ENCODE measurements at places on chromosomes 4 and X. TPM values are rescaled to one million over a fixed set of nuclear protein-coding genes. Genes with fewer than 3 reads are reported as not detected.

CLDN2 gene
- 0.10 TPM for total RNA-seq

CXCL11 gene
- total RNA-seq = not detected

APELA gene
- not detected for total RNA-seq

CSN1S1 gene
- not detected for total RNA-seq

HTN1 gene
- total RNA-seq = not detected

PPM1K gene
- total RNA-seq = 5.0 TPM

CXCL6 gene
- total RNA-seq = not detected

PROM1 gene
- not detected for total RNA-seq

GAGE12F gene
- total RNA-seq = not detected

KCNIP4 gene
- total RNA-seq = not detected

SMARCA1 gene
- total RNA-seq = 28.3 TPM

REPS2 gene
- 2.4 TPM for total RNA-seq

POU3F4 gene
- total RNA-seq = not detected

CLGN gene
- total RNA-seq = 3.6 TPM

GRCh38 chr4:1261107-1261928, 12.4 kb upstream of the CTBP1 start:
- no peak for DNase-seq

- peak; percentile 50 for DNase-seq
Measured at GRCh38 chr4:55574252-55574651, 17.8 kb downstream of the PDCL2 start.

DNA sequence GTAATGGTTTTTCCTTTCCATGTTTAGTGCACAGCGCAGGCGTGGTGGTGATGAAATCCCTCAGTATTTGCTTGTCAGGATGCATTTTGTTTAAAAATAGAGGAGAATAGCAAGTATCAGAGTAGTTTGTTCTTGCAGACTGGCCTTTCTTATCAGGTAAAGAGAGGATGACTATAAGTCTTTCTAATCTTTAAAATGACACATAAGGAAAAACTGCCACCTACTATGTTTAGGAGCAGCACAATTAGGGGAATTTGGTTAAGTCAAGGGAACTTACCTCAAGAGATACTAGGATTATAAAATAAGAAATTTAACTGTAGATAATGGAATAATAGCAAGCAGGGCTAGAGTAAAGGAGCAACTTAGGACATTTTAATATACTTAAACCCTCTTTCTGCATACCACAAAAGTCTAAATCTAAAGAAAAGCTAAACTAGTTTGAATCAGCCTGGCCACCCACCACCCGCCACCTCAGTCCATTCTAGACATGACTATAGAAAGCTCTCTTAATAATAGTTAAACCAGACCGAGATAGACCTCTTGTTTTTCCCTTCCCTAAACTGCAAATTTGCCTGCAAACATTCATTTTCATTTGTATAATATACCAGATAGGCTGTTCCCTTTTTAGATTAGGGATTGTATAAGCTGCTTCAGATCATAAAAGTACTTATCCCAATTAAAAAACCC, 62.0 kb downstream of the APOOL start:
- no peak for DNase-seq

DNA sequence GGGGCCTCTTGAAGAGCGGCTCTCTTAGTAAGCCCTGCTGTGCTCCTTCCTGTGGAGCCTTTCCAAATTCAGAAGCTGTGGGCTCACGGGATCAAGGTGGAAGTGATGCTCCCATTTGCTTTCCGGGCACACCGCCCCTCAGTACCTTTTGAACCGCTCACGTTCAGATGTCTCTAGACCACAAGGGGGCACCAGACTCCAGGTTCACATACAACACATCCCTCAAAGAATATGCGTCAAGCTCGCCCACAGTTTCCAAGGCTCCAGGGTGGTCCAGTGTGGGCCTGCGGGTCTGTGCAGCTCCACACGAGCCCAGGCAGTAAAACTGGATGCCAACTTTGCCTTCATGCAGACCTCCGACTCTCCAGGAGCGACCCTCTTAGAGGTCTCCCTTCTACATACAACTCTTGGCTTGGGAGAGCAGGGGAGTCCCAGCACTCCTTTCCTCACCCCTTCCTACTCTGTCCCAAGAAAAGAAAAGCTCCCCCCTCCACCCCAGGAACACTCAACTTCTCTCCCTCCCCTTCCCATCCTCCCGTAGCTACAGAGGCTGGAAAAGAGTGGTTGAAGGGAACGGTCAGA, 11.0 kb downstream of the SUPT20HL1 start:
- peak; percentile 26 for DNase-seq

- DNase-seq = no peak
Measured at GRCh38 chrX:85828771-85829170, 218.6 kb downstream of the CHM start.

GRCh38 chrX:17390419-17390850, 15.4 kb downstream of the NHS start:
- DNase-seq = no peak

DNA sequence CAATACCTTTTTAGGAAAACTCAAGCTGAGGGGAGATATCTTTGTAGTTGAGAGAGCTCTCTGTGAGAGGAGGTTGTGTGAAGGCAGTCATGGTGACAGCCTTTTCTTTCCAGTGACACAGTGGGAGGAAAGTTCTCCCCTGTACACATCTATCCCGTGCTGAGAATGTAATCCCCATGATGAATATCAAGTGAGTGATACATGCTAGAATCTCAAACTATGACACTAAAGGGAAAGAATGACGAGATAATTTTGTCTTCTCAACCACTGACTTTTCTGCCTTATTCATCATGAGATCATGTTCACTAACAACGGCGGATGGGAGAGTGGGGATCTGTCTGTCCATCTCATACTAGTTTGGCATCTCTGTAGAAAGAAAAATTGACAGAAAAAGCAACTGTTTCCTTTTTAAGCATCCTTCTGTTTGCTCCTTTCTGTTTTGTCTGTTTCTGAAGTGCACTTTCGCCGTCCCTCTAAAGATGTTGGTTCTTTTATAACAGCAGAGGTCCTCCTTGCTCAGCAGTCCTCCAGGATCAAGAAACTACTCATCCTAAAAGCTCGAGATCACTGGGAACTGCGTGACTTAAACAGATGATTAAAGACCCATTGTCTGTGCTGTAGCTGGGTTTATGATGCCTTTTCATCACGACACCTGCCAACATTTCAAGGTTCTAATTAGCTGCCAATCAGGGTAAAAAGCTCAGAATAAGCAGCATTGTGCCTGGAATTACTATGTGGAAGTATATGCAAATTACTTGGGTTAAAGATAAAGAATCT, 137.6 kb downstream of the DCK start:
- peak; percentile 63 for DNase-seq

DNA sequence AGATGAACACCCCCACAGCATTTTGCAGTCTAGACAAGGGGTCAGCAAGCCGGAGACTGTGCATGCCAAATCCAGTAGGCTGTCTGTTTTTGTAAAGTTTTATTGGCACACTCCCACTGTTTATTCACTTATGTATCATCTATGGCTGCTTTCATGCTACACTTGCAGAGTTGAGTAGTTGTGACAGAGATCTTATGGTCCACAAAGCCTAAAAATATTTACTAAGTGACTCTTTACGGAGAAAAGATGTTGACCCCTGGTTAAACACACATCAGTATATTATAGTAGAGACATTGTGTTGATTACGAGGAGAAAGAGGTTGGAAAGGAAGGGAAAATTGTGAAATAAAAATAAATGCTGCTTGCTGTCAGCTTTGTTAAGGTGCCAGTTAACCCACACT, 2.2 kb upstream of the LHFPL1 start:
- DNase-seq = no peak

- no peak for DNase-seq
Measured at GRCh38 chr4:185535612-185536410, 504 bp upstream of the PDLIM3 start.

GRCh38 chr4:126213996-126214395, 899.2 kb downstream of the FAT4 start:
- peak; percentile 23 for DNase-seq

GRCh38 chr4:53694666-53695065, 103.4 kb upstream of the LNX1 start:
- DNase-seq = no peak

DNA sequence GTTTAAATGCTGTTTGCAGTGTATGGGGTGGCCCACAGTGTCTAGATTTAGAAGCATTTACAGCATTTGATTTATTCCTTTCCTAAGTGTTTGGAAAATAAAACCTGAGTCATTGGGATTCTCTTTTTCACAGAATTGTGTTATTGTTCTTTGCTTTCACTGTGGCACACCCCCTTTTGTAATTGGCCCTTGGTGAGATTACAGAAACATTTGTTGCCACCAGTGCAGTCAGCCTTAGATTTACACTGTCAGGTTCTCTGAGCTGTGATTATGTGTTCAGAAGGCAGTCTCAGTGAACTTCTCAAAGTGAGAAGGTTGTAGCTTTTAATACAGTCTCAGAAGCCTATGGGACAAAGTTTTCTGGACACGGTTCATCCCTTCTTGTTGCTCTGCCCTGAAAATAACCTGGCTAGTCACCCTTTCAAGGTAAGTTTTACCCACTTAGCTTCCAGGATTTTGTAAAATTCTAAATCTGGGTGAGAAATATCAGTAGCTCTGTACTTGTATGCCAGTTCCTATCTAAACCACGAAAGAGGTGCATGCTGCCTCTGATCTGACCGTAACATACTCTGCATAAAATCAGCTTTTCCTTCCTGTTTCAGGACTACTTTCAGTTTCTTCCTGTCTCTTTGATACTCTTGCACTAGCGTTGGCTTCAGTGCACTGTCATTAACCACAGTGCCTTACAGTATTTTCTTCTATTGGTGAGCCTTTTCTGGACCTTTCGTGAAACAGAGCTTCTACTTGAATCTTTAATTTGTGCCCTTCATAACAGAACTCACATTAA, 12.6 kb downstream of the RUFY3 start:
- peak; percentile 53 for DNase-seq

DNA sequence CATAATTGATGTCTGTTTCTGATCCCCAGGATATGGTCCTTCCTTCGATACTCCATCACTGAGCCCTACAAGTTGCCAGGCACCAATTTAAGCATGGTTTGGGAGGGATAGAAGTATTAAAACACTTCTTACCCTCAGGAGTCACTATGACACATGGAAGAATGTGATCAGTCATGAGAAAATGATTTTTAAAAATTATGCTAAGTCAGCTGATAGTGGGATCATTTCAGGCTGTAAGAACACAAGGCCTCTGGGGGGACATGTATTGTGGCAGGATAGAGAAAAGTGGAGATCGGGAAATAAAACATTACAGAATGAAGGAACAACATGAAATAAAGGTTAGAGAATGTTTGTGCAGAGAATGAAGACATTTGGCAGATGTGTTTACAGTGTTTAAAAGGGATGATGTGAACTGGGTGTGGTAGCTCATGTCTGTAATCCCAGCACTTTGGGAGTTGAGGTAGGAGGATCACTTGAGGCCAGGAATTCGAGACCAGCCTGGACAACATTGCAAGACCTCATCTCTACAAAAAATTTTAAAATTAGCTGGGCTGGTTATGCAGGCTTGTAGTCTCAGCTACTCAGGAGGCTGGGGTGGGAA, 64.0 kb downstream of the ELOVL6 start:
- no peak for DNase-seq

GRCh38 chr4:87073199-87074120, 138.6 kb downstream of the AFF1 start:
- no peak for DNase-seq

DNA sequence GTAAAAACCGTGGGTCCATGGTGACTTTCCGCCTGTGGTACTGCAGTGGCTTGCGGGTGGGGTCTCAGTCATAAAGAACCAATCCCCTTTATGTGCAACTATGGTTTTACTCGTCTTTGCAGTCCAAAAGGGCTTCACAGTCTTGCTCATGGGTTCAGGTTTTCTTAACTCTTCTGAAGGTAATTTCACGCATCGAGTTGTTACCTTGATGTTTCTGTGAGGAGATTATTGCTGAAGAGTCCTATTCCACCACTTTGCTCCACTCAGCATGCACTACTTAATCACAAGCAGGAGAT, 41.5 kb downstream of the F8 start:
- DNase-seq = no peak

GRCh38 chr4:165668694-165669093, 204.3 kb upstream of the TLL1 start:
- peak; percentile 4 for DNase-seq

DNA sequence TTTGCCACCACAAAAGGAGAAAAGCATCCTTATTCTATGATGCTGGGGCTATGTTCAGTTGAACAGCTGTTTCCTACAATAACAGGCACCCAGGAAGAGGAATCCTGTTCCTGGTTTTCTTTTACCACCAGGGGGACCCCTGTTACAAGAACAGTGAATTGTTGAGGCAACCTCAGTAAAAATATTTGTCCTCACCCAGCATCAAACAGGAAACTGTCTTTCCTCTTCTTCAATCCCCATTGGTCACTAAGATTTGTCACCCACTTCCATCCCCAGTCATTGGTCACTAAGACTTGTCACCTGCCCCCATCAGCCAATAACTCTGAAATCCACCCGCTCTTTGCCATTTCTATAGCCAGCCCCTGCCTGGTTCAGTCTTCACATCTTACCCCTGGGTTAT, 143.5 kb upstream of the GALNT7 start:
- peak; percentile 71 for DNase-seq

- peak; percentile 11 for DNase-seq
Measured at GRCh38 chr4:88040707-88041106, 33.3 kb downstream of the PKD2 start.

DNA sequence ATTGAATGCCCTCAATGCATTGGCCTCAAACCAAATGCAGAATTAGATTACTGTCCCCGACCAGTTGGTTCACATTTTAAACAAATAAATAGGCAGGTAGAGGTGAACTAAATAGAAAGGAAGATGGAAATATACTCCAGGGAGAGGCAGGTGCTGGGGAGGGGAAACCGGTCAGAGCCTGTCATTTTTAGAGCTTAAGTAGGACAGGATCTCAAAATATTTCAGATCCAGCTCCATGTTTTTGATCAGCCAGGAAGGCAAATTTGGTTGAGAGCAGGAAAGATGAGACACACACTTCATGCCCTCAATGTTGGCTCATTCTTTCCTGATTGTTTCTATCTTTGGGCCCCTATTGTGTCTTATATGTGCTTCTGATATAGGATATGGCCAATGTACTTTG, 206.7 kb downstream of the SHROOM3 start:
- DNase-seq = peak; percentile 20

DNA sequence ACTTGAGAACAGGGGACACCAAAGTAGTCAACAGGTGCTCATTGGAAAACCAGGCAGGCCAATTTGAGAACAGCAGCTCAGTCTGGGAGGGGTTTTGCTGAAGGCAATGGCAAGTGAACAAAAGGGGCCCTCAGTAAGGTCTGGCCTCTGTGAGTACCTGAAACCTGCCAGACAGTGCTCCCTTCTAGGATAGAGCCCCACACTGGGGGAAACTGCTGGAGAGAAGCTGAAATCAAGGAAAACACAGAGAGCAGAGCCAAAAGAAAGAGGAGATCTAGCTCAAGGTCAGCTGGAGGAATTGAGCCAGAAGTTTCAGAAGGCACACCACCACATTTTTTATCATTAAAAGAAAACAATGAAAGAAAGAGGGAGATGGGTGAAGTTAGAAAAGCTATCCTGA, 28.2 kb downstream of the PNMA6E start:
- no peak for DNase-seq

DNA sequence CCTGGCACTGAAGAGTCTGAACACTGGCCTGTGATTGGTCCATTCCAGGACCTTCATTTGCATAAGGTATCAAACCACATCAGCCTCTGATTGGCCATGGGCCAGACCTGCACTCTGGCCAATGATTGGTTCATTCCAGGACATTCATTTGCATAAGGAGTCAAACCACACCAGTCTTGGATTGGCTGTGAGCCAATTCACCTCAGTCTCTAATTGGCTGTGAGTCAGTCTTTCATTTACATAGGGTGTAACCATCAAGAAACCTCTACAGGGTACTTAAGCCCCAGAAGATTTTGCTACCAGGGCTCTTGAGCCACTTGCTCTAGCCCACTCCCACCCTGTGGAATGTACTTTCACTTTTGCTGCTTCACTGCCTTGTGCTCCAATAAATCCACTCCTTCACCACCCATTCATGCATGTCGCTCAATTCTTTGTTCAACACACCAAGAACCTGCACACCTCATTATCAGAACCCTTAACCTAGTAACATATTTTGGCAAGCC, 14.2 kb upstream of the HERC5 start:
- DNase-seq = peak; percentile 13

Data from HT1080 (cell line).